Kidney (tissue), 22 donors: ENCODE measurements at places on chromosomes 11 and 22. TPM values are rescaled to one million over a fixed set of nuclear protein-coding genes. Genes with fewer than 3 reads are reported as not detected.
A peak's percentile ranks its signal among the peaks of the same experiment; 100 is the strongest.

SMTNL1 gene
- not detected for total RNA-seq

OR4B1 gene
- total RNA-seq, result not detected

OR2AG1 gene
- total RNA-seq, result not detected

SLC7A4 gene
- total RNA-seq, result 0.57 TPM

TECTA gene
- 1.2 TPM for total RNA-seq

AIP gene
- total RNA-seq, result 61.5 TPM

NRXN2 gene
- 13.3 TPM for total RNA-seq

E2F8 gene
- 0.66 TPM for total RNA-seq

MYO18B gene
- 0.41 TPM for total RNA-seq

DGCR6L gene
- 35.3 TPM for total RNA-seq

KCNA4 gene
- 0.06 TPM for total RNA-seq

THAP12 gene
- 39.3 TPM for total RNA-seq

DNA sequence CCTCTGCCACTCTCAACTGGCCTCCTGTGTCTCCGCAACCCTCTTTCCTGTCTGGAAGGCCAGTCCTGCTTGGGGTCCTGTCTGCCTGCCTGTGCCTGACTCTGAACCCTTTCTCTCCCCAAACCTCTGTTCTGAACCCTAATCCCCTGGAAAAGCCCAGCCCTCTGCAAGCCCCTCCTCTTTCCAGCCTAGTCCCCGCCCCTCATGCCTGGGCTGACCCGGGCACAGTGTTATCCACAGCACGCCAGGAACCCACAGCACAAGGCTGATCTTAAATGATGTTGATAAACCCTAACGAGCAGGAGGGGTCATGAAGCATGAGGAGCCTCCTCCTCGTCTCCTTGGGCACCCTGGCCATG is at the start of gene IFITM10:
TSS of gene IFITM10 (minus strand) at position 115 of the 359 bp plus-strand sequence. CDS start 153 bp downstream, outside the sequence.
- no peak for DNase-seq

DNA sequence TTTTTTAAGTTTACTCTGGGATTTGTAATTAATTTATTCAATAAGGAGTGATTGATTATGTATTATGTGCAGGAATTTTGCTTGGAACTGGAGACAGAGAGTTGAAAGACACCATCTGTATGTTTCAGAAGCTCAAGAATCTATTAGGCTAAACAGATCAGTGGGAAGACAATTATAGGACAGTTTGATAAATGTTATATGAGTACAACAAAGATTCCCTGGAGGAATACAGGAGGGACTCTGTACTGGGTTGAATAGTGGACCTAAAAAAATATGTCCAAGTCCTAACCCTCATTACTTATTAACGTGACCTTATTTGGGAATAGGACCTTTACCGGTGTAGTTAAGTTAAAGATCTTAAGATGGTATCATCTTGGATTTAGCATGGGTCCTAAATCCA is 681.2 kb downstream of the NELL1 start:
- DNase-seq, result no peak

- no peak for DNase-seq
Observed at GRCh38 chr11:129960216-129961214, 42.1 kb downstream of the PRDM10 start.

- no peak for DNase-seq
Observed at GRCh38 chr22:34502821-34503220, 563.1 kb upstream of the ISX start.

DNA sequence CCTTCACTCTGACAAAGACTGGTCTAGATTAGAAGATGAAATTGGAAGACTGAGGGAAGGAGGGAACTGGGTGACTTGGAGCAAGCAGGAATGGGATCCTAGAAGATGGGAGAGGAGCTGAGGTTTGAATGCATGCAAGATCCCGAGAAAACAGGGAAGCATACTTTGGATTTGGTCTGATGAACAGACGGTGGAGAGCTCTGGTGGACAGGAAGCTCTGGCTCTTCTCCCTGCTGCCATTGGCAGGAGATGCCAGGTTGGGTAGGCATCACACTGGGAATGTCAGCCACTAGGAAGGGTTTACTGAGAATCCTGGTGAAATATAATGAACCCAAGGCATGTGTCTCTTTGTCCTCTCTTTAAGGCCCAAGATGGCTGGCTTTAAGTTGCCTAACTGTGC is 16.5 kb downstream of the NAV2 start:
- DNase-seq, result no peak

DNA sequence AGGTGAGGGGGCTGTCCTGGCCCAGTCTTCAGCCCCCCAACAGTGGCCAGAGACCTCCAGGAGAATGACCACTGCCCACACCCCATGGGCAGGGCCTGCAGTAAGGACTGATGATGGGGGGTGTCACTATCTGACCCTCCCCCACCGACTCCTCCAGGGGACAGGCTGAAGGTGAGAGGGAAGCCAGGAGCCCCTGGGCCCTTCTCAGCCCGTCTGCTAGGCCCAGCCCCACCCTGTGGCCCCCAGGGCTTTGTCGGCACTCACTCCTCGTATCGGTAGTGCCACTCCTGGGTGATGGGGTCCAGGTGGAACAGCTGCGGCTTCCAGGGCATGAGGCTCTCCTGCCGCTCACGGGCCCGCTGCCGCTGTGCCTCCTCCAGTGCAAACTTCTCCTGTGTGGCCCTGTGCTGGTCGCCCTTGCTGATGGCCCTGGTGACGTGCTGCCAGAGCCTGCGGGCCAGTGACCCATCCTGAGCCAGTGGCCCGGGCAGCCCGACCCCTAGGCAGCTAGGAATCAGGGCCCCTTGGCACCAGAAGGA is 35.4 kb upstream of the CARS1 start:
- DNase-seq, result peak; percentile 74

GRCh38 chr22:24321999-24322398 is 51.4 kb downstream of the SPECC1L start:
- DNase-seq, result no peak

DNA sequence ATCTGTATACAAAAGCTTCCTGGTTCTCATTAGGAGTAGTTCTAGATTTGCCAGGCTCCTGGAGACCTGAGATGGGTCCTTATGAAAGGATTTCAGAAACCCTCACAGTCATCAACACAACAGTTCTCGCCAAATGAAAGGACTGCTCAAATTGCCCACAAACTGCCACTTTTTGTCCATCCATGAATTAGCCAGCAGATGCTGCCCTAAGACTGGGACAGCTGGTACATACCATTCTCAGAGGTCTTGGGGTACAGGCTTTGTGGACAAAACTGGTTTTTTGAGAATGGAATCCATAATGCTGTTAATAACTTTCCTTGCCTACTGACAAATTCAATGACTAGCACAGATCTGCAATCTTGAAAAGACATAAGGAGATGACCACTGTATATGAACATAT is 23.4 kb upstream of the BDNF start:
- no peak for DNase-seq

DNA sequence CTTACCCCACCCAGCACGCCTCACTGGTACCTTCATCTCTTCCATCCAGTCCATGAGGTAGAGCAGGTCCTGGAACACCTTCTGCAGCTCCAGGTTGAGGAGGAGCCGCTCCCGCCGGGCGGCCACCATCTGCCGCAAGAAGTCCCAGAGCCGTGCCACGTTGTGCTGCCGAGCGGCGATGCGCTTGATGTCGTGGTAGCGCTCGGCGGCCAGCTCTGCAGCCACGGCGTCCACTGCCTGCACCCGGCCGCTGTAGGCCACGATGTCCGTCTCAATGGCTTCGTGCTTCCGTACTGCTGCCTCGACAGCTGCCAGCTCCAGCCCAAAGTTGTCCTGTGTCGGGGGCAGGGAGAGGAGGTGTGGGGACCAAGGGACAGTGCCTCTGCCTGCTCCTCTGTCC is 21.5 kb downstream of the SPTBN2 start:
- no peak for DNase-seq

GRCh38 chr11:114090225-114090910 is 30.9 kb downstream of the ZBTB16 start:
- peak; percentile 19 for DNase-seq

DNA sequence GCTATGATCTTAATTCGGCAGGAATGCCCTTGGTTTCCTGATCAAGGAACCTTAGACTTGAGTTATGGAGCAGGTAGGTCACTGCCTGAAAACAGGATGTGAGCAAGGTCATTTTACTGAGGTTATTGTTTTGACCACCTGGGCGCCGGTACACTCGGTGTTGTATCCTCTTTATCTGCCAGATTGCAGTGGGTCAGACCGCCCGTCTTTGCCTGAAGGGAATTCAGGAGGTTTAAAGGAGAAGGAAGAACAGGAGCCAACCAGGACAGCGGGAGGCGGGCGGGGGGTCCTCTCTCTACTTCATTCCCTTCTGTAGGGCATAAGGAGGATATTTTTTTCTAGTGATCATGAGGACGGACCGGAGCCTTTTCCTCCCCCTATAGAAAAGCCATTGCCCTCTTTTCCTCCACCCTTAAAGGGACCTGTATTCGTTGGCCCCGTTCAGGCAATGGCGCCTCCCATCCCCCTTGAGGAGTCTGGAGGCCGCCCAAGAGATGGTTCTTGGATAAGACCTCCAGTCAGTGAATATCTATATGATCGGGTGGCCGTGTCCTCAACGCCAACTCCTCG is 649 bp downstream of the MS4A15 start:
- no peak for DNase-seq

GRCh38 chr11:68694431-68695297 is 10.3 kb downstream of the GAL start:
- DNase-seq, result no peak

- DNase-seq, result no peak
Observed at GRCh38 chr22:45740236-45740635, 68.6 kb downstream of the ATXN10 start.

- DNase-seq, result no peak
Observed at GRCh38 chr11:10803676-10804075, 5.0 kb downstream of the EIF4G2 start.

DNA sequence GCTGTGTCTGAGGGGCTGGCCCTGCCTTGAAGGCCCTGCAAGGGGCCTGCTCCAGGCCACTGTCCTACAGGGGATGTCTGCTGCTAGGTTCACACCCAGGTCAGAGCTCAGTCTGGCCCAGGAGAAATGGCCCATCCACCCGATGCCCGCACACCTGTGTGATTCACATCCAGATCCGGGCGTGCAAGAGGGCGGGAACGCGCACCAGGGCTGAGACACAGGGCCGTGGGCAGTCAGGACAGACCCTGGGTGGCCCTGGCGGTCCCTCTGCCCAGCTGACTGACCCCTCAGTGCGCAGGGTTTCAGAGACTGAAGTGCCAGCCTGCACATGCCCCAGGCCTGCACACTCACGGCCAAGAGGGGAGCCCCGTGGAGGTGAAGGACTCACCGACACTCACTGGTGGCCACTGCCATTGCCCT is 7.4 kb downstream of the TOLLIP start:
- DNase-seq, result peak; percentile 64

GRCh38 chr11:58075781-58076180 is 45.0 kb downstream of the OR6Q1 start:
- DNase-seq, result no peak

- no peak for DNase-seq
Observed at GRCh38 chr11:61958590-61958989, 8.4 kb downstream of the BEST1 start.

DNA sequence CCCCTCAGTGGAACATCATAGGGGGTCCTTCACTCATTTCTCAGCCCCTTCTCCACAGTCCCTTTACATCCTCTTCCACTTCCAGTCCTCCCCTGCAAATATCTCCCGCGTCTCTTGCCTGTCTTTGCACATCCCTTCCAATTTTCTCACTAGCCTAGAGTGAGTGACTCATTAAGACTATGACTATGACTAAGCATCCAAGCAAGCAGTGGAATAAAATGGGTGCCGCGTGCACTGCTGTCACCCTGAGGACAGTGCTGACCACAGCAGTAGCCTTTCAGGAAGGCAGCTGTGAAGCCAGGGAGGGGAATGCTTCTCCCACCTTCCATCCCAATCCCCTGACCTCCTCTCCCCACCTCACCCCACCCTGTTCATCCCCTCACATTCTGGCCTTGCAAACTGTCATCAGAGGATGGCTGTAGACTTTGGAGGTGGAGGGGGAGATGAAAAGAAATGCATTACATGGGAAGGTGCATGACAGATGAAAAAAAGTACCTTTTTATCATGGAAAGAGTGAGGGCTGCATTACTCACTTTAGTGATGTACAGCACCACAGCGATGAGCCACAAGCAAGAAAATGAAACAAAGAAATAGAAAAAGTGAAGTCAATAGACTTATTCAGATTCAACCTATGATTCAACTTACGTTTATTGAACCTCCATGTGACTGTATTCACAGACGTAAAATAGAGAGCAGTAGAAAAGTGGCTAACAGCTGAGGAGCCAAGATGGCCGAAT is 948.2 kb downstream of the NTM start:
- DNase-seq, result no peak

DNA sequence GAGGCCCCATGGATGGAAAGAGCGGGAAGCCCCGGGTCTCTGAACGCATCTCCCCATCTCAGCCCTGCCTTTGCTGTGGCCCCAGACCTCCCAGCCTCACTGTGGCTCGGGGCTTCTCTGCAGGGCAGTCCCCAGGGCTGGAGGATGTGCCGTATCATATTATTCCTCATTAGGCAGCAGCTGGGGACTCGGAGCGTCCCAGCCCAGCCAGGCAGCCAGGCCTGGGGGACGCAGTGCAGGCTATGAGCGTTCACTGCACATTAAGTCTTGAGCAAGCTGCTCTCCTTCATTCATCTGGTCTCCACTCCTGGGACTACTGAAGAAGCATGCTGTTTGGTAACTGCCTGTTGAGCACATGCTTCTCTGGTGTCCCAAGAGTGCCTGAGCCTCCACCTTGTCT is 226.8 kb upstream of the TBCEL start:
- DNase-seq, result peak; percentile 40
